Activated CD4-positive, alpha-beta T cell treated with anti-CD3 and anti-CD28 coated beads, Interleukin-2, amount 10 ng/mL, durations not matched to agents 24 days and 14 days (primary cell): ENCODE measurements at places on chromosomes 6 and 20.

- H3K4me1 ChIP-seq = peaks cover 45% of the 10 kb centered on the region
- peaks cover 62% of the 10 kb centered on the region for H3K36me3 ChIP-seq
- H3K27me3 ChIP-seq = no peaks in the 10 kb centered on the region
- peak; percentile 49 for DNase-seq
- peak overlapping the region; percentile 93 for H3K4me3 ChIP-seq
Measured at GRCh38 chr6:12014873-12015149, 2.7 kb downstream of the HIVEP1 start.

DNA sequence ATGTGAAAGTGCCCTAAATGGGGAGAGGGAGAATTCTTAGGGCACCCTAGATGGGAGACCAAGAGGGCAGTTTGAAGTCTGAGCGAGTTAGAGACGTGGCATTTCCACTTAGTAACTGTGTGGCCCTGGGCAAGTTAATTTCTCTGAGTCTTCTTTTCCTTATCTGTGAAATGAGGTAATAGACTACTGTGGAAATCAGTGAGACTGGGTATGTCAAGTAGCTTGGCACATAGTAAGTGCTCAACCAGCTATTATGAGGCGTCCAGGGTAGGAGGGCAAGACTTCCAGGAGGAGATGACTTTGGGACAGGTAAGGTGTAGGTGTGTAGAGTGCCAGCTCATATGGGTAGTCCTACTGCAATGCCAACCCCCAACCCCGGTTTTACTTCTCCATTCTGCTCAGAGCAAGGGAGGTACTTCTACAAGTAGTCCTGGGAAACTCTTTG is 770 bp downstream of the KIF3B start:
- H3K27ac ChIP-seq = peak overlapping the region; percentile 91
- H3K36me3 ChIP-seq = peaks cover 29% of the 10 kb centered on the region
- peak; percentile 65 for DNase-seq

DNA sequence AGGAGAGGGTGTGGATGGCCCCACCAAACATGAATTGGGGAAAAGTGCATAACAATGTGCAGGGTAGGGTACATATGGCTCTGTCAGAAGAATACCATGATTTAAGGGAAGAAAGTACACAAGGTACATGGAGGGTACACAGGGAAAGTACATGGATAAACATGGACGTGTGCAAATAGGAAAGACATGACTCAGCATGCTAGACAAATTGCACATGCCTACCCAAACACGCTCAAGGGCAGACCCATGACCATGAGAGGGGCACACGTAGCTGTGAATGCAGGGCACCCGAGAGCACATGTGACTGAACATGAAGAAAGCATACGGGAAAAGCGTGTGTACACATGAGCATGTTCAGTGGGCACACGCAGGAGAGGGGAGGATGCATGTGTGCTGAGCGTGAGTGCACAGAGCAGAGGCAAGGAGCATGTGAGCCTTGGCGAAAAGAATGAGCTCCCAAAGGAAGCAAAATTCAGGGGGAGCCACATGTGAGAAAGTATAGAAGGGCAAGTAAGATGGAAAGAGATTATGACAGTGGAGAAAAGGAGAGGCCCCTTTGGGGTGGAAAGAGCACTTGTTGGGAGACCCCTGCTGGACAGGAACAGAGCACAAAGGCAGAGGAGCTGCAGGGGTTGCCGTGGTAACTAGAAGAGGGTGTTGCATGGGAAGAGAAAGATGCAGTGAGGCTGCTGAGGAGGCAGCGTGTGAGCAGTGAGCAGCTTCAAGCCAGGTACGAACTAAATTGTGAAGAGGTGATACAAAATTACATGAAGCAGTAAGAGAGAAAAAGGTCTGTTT is 17.8 kb downstream of the OR2H2 start:
- H3K27me3 ChIP-seq = no peaks in the 10 kb centered on the region
- H3K4me3 ChIP-seq = no peak overlapping the region
- no peak overlapping the region for H3K27ac ChIP-seq
- H3K36me3 ChIP-seq = peaks cover 16% of the 10 kb centered on the region

DNA sequence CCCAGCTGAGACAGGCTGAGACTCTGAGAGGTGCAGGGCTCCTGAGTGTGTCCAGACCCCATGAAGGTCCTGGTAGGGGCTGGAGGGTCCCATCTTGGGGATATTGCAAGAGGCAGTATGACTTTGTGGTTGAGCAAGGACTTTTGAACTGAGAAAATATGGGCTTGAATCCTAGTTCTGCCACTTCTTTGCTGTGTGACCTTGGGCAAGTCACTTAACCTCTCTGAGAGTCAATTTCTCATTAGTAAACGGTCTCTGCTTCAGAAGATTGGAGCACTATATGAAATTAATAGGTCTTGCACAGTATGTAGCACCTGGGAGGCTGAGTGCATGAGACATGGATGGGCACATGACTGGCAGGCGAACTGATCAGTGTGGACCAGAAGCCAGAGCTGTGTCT is 42.7 kb downstream of the TFEB start:
- DNase-seq = no peak
- no peaks in the 10 kb centered on the region for H3K27me3 ChIP-seq
- H3K27ac ChIP-seq = no peak overlapping the region
- no peak overlapping the region for H3K4me3 ChIP-seq
- H3K4me1 ChIP-seq = no peaks in the 10 kb centered on the region

- H3K27ac ChIP-seq = no peak overlapping the region
- peaks cover 21% of the 10 kb centered on the region for H3K27me3 ChIP-seq
- H3K4me1 ChIP-seq = no peaks in the 10 kb centered on the region
- H3K4me3 ChIP-seq = no peak overlapping the region
- no peak for DNase-seq
Measured at GRCh38 chr20:62819494-62820174, 2.8 kb downstream of the COL9A3 start.

GRCh38 chr6:78810146-78810545 is 57.2 kb upstream of the IRAK1BP1 start:
- no peak for DNase-seq
- H3K4me1 ChIP-seq = no peaks in the 10 kb centered on the region
- no peak overlapping the region for H3K27ac ChIP-seq
- H3K4me3 ChIP-seq = no peak overlapping the region
- no peaks in the 10 kb centered on the region for H3K27me3 ChIP-seq
